Mammary epithelial cell (primary cell): ENCODE measurements at places on chromosomes 13 and 19. TPM values are rescaled to one million over a fixed set of nuclear protein-coding genes. Genes with fewer than 3 reads are reported as not detected.

- DNase-seq: no peak
Observed at GRCh38 chr13:78680115-78680561, 21.2 kb upstream of the OBI1 start.

GRCh38 chr13:46593398-46593797 lies 40.4 kb downstream of the LRCH1 start:
- no peak for DNase-seq

- DNase-seq: peak; percentile 33
Observed at GRCh38 chr19:4909156-4909896, at the start of gene UHRF1. TSS of gene UHRF1 (plus strand) at chr19:4909501. CDS start at chr19:4910886, 1,385 bp downstream.

DNA sequence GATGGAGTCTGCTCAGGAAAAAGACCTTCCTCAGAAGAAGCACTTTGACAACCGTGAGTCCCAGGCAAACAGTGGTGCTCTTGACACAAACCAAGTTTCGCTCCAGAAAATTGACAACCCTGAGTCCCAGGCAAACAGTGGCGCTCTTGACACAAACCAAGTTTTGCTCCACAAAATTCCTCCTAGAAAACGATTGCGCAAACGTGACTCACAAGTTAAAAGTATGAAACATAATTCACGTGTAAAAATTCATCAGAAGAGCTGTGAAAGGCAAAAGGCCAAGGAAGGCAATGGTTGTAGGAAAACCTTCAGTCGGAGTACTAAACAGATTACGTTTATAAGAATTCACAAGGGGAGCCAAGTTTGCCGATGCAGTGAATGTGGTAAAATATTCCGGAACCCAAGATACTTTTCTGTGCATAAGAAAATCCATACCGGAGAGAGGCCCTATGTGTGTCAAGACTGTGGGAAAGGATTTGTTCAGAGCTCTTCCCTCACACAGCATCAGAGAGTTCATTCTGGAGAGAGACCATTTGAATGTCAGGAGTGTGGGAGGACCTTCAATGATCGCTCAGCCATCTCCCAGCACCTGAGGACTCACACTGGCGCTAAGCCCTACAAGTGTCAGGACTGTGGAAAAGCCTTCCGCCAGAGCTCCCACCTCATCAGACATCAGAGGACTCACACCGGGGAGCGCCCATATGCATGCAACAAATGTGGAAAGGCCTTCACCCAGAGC lies 16.2 kb upstream of the ZNF544 start:
- no peak for DNase-seq

DNA sequence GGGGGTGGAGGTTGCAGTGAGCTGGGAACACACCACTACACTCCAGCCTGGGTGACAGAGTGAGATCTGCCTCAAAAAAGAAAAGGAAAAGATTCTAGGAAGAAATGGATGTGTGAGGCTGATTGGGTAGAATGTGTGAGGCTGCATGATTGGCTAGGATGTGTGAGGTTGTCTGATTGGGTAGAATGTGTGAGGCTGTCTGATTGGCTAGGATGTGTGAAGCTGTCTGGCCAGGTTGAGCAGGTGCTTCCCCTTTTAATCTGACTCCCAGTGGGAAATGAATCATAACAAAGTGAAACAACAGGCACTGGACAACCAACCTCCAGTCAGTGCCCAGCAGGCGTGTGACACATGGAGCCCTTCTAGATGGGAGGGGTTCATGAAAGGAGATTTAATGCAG lies 14.7 kb downstream of the C13orf46 start:
- DNase-seq: peak; percentile 38

DNA sequence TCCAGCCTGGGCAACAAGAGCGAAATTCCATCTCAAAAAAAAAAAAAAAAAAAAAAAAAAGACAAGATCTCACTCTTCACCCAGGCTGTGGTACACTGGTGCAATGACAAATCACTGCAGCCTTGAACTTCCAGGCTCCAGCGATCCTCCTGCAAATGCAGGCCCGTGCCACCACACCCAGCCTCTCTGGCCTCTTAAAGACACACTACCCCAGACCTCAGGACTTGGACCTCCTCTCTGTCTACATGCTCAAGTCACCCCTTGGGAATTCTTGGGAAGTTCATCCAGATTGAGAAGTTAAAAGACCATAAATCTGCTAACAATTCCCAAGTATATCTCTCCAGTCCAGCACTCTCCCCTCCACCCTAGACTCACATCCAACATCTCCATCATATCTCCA lies 10.6 kb upstream of the HIPK4 start:
- no peak for DNase-seq

Gene EDDM13
- total RNA-seq: 0.83 TPM

Gene OR4F17
- total RNA-seq: not detected
